ENCODE measurements at places on chromosomes 5 and 9. TPM values are rescaled to one million over a fixed set of nuclear protein-coding genes. Genes with fewer than 3 reads are reported as not detected.

GRCh38 chr9:123250504-123250903, 17.9 kb downstream of the STRBP start:
- H3K36me3 ChIP-seq = no peaks in the 10 kb centered on the region
- H3K27ac ChIP-seq = no peak overlapping the region
- no peak overlapping the region for H3K4me3 ChIP-seq
- no peak for DNase-seq
- H3K27me3 ChIP-seq = no peaks in the 10 kb centered on the region
- H3K4me1 ChIP-seq = peaks cover 38% of the 10 kb centered on the region

- peaks cover 9% of the 10 kb centered on the region for H3K4me1 ChIP-seq
- H3K36me3 ChIP-seq = no peaks in the 10 kb centered on the region
- H3K4me3 ChIP-seq = peak overlapping the region; percentile 52
Observed at GRCh38 chr9:35690614-35691333, 1.0 kb upstream of the TPM2 start.

- DNase-seq = peak; percentile 47
- peaks cover 51% of the 10 kb centered on the region for H3K4me1 ChIP-seq
- peak overlapping the region; percentile 87 for H3K4me3 ChIP-seq
- H3K36me3 ChIP-seq = peaks cover 30% of the 10 kb centered on the region
- peak overlapping the region; percentile 98 for H3K27ac ChIP-seq
Observed at GRCh38 chr9:35732800-35733541, 505 bp downstream of the CREB3 start.

NR5A1 gene
- not detected for total RNA-seq

- peaks cover 3% of the 10 kb centered on the region for H3K4me1 ChIP-seq
- no peak for DNase-seq
- H3K27me3 ChIP-seq = no peaks in the 10 kb centered on the region
- H3K27ac ChIP-seq = no peak overlapping the region
Observed at GRCh38 chr9:108392877-108393276, 462.9 kb downstream of the ACTL7B start.

GRCh38 chr5:74167206-74167929, 473.2 kb downstream of the ENC1 start:
- no peak for DNase-seq
- no peak overlapping the region for H3K4me3 ChIP-seq
- peaks cover 9% of the 10 kb centered on the region for H3K4me1 ChIP-seq
- no peaks in the 10 kb centered on the region for H3K36me3 ChIP-seq

DNA sequence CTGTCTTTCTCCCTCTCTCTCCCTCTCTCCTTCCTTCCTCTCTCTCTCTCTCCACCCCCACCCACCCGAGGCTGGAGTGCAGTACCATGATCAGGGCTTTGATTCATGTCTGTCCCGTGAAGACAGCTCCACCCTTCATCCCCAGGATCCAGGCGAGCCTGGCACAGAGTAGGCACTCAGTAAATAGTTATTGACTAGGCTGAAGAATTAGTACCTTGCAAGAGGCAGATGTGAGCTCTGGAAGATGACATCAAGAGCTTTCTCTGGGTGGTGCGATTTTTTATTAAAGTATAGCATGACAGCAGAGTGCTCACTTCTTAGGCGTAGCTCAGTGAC, 24.0 kb upstream of the WDR38 start:
- H3K27ac ChIP-seq = no peak overlapping the region

Measured in transverse colon (tissue), 4 donors.